Stimulated activated CD4-positive, alpha-beta T cell treated with anti-CD3 and anti-CD28 coated beads, Interleukin-4, amount 100 ng/mL, for 4 hours (primary cell): ENCODE measurements at places on chromosomes 11 and 22.

- no peak for DNase-seq
Observed at GRCh38 chr11:36385121-36385970, 89.3 kb downstream of the PRR5L start.

DNA sequence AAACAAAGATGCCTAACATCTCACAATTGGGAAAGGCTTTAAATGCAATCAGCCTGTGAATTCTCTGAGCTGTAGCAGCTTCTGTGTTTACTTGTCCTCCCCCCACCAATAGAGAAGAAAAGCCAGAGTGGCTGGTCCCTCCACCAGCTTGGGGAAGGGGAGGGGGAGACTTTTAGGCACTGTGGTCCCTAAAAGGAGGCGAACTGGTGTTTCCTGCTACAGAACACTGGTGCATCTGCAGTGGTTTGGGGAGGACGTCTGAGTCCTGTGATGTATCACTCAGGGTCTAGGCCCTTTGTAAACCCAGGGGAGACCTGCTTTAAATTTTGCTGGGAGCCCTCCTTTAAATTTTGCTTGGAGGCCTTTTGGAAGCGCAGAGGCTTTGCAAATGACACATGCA, 16.9 kb downstream of the TNRC6B start:
- no peak for DNase-seq

- no peak for DNase-seq
Observed at GRCh38 chr11:115423728-115424459, 80.3 kb downstream of the CADM1 start.

GRCh38 chr11:131817687-131818188, 447.3 kb downstream of the NTM start:
- DNase-seq, result no peak

GRCh38 chr22:48892578-48893287, 934.9 kb downstream of the BRD1 start:
- no peak for DNase-seq

DNA sequence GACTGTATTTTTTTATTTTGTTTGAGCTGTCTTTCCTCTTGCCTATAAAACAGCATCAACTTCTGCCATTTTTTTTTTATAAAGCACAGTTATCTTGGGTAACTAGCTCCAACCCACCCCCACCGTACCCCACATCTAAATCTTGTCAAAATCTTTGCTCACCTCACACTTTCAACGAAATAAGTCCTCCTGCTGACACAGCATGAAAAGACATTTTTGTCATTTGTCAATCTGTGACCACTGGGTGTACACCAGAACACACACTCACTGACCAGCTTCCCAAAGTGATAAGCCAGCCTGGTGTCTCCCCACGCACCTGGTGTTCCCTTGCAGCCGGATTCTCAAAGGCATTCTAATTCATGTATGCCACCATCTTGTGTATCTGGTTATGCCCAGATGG, 1.7 kb upstream of the TECTA start:
- no peak for DNase-seq

GRCh38 chr11:17768547-17768946, 34.0 kb downstream of the KCNC1 start:
- no peak for DNase-seq

- DNase-seq, result peak; percentile 71
Observed at GRCh38 chr11:35142481-35143075, 3.6 kb downstream of the CD44 start.

GRCh38 chr11:92384358-92384757, 159.7 kb downstream of the FAT3 start:
- DNase-seq, result no peak

- DNase-seq, result no peak
Observed at GRCh38 chr11:124582565-124582964, 12.8 kb downstream of the OR8A1 start.

DNA sequence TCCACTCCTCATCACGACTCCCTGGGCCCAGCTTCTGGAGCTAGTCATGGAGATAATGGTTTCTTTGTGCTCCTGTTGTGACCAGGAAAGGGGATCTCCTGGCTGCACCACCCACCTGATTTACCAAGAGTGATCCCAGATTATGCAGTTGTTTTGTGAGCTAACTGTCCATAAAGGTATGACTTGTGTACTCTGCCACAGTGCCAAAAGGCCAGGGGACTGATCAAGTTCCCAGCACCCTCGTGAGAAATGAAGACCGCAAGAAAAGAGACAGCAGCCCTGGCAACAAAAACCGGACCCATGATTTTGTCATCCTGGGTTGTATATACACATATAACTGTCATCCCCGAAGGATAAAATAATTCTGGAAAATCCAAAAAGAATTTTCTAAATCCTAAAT, 26.6 kb downstream of the TUB start:
- no peak for DNase-seq

GRCh38 chr11:126680131-126680530, 320.4 kb downstream of the KIRREL3 start:
- DNase-seq, result no peak

GRCh38 chr22:30127749-30128166, 47.5 kb downstream of the HORMAD2 start:
- no peak for DNase-seq

- DNase-seq, result no peak
Observed at GRCh38 chr11:71190551-71190950, 61.8 kb downstream of the SHANK2 start.

DNA sequence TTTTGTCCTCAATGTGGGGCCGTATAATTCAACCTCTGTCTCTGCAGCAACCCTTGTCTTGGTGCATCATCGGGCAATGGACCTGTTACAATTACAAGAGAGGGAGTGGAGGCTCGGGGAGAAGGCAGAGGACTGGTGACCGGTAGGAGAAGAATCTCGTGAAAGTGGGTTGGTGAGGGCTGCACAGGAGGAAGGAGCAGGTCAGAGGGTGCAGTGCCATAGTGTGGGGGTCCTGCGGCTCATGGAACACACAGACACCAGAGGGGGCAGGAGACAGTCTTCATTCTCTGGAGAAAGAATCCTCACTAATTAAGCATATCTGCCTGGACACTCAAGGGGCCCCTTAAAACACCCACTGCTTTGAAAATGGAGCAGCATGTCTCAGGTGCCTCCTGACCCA, 174.7 kb upstream of the B3GAT1 start:
- DNase-seq, result no peak

GRCh38 chr11:30196400-30197206, 34.2 kb upstream of the FSHB start:
- DNase-seq, result peak; percentile 25

GRCh38 chr11:102564110-102564509, 33.6 kb upstream of the MMP7 start:
- DNase-seq, result no peak

GRCh38 chr22:48489551-48490499, 1337.8 kb downstream of the BRD1 start:
- DNase-seq, result no peak

GRCh38 chr11:6574816-6575715, 28.4 kb downstream of the RRP8 start:
- no peak for DNase-seq

DNA sequence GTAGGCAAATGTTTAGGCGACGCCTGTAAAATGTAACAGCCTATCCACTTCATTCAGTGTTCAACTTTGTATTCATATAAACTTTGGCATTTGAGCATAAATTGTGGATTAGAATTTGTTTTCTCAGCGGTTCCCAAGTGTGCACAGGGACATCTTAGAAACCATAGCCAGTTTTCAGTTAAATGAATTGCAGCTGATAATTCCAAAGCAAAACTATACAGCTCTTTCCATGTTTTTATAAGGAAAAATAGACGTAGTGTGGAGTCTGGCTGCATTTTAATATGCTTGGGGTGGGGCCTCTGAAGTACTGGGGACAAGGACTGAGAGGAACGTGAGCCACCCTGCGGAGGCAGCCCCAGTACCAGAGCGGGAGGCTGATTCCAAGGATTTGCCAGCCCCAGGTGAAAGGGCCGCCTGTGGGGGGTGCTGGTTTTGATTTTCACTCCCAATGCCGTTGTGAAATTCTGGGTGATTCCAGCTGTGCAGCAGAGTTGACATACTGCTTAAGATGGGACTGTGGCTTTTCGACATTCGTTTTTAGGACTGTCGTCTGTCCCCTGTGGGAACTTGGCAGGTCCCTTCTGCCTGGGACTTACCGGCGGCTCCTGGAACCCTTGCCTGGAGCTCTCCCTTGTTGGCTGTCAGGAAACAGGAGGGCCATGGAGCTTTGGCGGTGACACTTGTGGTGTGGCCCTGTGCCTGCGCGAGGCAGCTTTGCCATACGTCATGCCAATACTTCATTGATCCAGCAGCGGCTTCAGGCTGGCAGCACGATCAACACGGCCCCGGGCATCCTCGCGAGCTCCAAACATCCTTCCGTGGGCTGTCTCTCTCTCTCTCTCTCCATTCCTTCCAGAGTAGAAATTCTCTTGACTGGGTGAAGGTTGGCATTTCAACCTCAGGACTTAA, 370.9 kb downstream of the TBC1D22A start:
- DNase-seq, result no peak

DNA sequence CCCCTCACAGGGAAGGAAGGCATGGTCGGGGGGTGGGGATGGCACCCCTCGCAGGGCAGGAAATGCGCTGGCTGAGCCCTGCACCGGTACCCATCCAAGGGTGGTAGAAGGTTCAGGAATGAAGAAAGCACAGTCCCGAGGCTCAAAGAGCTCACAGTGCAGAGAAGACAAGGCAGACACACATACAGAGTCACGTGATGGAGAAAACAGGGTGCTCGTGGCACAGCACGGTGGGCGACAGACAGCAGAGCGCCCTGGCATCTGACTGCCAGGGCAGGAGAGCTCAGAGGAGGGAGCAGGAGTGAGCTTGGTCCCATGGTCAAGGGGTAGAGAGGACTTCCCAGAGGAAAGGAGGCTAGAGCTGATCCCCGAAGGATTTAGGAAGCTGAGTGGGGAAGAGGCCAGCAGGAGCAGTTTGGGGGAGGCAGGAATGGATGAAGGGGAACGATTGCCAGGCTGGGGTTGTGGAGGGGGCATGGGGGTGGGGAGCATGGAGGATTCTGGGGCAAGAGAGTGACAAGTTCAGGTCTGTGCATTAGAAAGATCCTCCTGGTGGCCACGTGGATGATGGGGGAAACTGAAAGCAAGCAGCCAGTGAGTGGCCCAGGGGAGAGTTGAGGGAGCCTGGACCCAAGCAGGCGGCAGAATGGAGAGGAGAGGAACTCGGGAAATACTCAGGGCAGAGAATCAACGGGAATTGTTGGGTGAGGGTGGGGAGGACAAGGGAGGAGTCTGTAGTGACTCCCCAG, 43.9 kb downstream of the PDE2A start:
- DNase-seq, result no peak

- DNase-seq, result no peak
Observed at GRCh38 chr11:91173701-91174100, 950.9 kb upstream of the CHORDC1 start.

DNA sequence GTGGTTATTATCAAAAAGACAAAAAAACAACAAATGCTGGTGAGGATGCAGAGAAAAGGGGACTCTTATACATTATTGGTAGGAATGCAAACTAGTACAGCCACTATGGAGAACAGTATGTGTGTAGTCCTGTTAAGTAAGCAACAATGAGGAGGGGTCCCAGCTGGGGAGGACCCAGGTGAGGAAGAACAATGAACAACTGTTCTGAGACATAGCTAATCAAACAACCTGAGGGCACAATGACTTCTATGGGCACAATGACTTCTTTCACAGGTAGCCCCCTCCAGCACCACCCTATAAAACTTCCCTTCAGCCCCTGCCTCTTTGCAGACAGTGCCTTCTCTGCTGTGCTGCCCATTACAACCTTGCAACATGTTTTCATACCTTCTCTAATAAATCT, 5.6 kb downstream of the JAML start:
- DNase-seq, result no peak

DNA sequence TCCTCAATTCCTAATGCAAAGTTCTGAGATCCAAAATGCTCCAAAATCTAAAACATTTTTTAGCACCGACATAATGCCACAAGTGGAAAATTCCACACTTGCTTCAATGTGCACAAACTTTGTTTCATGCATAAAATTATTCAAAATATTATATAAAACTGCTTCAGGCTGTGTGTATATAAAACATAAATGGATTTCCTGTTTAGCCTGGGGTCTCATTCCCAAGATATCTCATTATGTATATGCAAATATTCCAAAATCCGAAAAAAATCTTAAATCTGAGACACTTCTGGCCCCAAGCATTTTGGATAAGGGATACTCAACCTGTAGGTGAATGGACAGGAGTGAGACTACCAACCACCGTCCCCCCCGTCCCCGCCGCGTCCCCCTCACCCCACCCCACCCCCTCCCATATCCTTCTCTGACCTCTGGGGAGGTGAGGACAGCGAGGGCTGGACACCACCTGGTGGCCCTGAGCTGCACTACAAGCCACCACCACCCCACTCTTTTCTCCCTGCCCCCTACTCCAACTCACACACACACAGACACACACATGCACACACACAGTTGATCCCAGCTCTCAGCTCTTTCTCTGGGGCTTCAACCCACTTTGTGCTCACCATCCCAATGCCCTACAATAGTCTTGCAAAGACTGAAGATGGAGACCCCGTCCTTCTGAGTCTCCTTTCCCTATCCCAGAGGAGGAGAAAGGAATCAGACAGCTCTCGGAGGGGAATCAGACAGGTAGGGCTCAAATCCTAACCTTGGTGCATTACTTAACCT, 101.0 kb downstream of the PDE2A start:
- DNase-seq, result peak; percentile 10

DNA sequence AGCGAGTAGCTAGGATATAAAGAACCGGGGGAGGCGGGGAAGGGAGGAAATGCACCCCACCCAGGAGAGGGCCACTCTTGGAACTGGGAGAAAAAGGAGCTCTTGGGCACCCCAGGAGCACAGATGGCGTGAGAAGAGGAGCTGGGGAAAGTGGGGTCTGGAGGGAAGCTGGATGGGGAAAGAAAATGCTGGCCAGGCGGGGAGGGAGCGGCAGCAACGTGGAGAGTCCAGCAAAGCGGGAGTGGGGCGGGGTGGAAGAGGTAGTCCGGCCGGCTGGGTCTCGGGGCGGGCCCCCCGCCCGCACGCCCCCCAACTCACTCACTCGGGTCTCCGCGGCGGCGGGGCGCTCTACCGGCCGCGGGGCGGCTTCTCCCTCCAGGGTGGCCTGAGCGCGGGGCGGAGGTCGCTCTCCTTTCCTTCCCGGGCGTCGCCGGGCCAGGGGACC, 522 bp downstream of the TOB2 start:
- DNase-seq, result peak; percentile 19

DNA sequence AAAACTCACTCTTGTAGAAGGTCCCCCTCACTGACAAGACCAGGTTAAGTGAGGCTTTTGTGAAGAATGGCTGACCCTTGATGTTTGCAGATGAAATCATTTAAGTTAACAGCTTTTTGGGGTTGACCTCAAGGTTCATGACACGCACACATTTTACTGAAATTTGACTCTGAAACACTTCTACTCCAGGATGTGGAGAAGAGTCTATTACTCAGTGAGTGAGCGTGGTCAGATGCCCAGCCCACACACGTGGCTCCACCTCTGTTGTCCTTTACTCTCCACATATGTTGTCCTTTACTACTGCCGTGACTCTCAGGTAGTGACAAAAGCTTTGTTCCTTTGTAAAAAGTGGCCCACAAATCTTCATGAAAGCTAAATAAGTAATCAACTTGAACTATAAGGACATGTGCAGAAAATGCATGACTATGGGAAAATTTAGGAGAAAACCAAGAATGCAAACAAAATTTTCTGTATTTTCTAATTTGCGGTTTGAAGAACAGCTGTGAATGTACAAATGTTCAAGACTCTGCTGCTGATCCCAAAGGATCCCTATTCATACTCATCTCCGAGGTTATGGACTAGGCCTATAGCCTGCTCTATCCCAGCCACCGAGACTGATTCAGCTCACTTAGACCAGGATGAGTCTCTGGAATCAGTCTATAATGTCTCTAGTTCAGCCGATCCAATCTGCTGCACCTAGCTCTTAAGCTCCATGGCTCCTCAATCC, 22.4 kb downstream of the XRRA1 start:
- no peak for DNase-seq
